Activated naive CD8-positive, alpha-beta T cell treated with anti-CD3 and anti-CD28 coated beads, Interleukin-2, amount 50 U/mL, for 24 hours (primary cell): ENCODE measurements at places on chromosomes 2 and 18.

GRCh38 chr2:84969511-84970209 is 1.3 kb upstream of the KCMF1 start:
- peak; percentile 20 for DNase-seq

DNA sequence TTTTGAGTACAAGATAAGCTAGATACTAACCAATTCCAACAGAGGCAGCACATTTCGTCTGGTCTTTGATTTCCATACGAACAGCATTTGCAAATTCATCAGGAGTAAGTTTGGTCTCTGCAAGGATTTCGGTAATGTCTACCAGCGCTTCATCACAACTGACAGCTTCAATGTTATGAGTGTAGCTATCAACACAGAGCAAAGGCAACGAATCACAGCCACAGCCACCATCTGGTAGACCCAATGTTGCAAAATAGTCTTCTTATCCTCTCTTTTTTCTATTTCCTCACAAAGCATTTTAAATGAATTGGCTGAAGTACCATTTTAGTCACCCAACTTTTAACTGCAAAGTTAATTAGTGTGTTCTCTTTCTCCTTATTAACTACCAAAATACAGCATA is 68.3 kb downstream of the REV1 start:
- no peak for DNase-seq

DNA sequence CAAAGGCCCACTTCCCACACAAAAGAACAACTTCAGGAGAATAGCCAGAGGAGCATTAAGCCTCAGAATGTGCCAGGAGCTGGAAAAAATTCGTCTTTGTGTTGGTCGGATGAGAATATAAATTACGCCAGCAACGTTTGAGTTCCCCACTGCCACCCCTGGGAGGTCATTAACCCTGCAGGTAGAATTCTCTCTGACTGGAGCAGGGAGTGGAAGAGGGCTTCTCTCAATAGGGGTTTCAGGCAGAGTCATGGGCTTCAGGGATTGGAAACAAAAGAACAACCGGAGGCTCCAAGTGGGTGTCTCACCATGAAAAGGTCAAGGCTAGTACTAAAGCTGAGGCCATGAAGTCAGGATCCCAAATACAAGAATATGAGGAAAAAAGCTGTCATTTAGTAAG is 69.0 kb upstream of the DDX18 start:
- no peak for DNase-seq

- DNase-seq, result peak; percentile 20
Observed at GRCh38 chr2:207202645-207203044, 36.9 kb upstream of the KLF7 start.

DNA sequence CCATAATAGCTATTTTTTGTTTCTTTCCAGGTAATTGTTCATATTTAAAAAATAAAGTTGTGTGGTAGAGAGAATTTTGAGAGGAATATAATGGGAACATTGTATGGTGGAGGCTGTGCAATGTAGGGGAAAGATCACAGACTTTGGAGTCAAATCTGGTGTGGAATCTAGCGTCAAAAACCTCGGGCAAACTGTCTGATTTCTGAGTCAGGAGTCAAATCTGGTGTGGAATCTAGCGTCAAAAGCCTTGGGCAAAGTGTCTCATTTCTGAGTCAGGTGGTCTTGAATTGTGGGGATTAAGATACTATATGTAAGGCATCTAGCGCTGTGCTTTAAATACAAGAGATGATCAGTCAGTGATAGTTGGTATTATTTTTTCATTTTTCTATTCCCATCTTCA is 5.1 kb downstream of the PTPN4 start:
- DNase-seq, result no peak

DNA sequence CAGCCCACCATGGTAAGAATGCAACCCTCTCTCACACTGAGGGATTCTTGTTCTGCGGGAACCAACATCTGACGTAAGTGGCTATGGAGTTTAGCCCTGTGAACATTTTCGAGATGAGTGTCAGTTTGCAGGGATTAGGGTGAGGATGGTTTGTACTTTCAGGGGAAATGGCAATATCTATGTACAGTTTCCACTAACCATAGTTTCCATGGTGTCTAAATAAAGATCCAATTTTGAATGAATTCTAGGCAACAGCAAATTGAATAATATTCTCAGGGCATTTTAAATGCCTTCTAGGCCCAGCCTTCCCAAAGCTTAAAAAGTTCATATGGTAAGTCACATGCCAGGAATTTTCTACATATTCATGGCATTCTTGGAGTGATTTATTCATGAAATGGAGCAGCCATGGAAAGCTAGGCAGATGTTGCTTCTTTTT is 105.4 kb upstream of the MMADHC start:
- no peak for DNase-seq

DNA sequence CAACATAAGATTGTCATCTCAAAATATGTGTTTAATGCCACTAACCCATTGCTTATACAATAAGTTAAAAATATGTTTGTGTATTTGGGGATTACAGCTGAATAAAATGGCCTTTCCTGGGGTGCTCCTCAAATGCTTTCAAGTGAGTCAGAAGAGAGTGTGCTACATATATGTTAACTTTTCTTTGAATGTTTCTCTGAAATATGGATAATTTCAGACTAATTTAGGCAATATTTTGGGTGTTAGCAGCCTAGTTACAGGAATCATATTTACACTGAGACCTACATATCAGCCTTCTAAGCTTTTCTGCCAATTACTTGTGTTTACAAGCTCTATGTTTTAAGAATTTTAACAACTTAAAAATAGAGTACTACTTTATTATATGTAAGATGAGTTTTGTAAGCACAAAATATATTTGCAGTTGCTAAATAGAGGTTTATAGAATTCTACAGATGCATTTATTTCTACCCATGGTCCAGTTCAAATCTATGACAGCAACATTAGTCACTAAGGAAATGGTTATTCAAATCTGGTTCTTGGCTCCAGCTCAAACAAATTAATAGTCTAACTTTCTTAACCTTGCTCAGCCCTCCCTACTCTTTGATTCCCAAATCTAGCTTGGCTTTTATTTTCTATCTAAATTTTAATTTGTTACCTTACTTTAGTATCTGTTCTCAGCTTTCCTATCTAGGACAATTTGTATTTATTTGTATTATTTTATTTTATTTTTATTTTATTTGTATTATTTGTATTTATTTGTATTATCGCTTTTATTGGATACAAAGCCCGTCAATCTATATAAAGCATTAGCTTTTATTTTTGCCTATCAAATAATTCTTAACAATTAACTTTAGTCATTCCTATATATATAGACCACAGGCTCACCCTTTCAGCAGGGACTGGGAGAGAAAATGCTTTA is 48.9 kb downstream of the FSIP2 start:
- no peak for DNase-seq

DNA sequence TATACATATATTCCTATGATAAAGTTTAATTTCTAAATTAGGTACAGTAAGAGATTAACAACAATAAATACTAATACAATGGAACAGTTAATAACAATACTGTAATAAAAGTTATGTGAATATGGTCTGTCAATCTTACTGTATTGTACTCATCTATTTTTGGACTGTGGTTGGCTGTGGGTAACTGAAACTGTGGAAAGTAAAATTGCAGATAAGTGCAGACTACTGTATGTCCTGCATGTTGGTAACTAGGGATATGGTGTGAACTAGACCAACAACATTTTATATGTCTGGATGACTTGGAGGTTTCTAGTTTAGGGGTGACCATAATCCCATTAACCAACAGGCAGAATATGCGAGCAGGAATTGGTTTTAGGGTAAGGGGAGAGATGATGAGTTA is 23.3 kb downstream of the PHLPP1 start:
- no peak for DNase-seq

- DNase-seq, result no peak
Observed at GRCh38 chr18:9726936-9727335, 18.8 kb downstream of the RAB31 start.

GRCh38 chr2:31577143-31577542 is 3.6 kb downstream of the SRD5A2 start:
- no peak for DNase-seq

DNA sequence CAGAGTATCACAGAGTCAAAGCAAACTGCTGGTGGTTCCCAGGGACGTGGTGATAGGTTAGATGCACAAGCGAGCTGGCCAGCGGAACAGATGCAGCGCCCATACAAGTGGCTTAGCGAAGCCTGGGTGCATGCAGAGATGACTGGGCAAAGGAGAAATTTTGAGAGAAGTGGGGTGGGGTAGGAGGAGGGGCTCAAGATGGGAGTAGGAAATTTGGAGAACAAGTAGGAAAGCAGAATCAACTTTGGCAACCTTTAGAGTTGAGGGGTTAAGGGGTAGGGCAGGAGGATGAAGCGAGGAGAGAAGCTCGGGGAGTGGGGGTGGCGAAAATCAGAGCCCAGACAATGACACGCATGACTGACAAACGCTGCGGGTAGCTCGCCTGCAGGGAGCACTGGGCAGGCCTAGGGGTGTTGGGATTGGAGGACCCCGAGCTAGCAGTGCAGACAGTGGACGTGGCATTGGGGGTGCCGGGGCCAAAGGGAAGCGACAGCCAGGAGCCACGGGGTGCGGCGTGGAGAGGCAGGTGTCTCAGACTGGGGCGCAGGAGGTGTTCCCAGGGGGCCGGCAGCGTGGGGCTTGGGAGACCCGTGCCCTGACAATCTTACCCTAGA is 431 bp downstream of the FAM98A start:
- peak; percentile 53 for DNase-seq

DNA sequence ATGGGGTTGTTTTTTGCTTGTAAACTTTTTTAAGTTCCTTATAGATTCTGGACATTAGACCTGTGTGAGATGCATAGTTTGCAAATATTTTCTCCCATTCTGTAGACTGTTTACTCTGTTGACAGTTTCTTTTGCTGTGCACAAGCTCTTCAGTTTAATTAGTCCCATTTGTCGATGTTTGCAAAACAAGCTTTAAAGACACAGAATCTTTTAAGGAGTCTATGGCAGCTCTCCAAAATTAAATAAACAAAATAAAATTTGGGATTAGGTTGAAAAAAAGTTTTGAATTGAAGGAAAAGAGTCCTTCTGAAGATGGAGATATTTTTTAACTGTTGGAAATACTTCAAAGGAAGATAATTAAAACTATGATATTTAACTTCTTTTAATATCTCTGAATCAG is 88.8 kb downstream of the MAP3K20 start:
- DNase-seq, result no peak

DNA sequence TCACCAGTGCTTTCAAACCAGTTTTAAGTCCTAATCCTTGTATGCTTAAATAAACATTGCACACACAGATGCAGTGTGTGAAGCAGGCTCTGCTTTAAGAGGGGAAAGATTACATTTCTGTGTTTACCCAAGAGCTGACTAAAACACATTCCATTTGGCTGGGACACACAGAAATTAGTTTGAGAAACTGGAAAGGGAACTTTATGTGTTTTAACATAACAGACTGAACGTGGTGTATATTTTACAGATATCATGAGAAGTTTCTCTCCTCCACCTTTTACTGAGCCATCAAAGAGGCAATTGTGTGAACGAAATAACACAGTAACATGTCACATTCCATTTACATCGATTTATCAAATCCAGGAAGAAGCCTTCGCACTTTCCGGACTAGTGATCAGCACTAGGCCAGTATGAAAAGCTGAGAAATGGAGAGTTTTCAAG is 121.8 kb downstream of the MAIP1 start:
- no peak for DNase-seq

GRCh38 chr2:173715441-173715840 is 249.7 kb downstream of the SP3 start:
- no peak for DNase-seq

DNA sequence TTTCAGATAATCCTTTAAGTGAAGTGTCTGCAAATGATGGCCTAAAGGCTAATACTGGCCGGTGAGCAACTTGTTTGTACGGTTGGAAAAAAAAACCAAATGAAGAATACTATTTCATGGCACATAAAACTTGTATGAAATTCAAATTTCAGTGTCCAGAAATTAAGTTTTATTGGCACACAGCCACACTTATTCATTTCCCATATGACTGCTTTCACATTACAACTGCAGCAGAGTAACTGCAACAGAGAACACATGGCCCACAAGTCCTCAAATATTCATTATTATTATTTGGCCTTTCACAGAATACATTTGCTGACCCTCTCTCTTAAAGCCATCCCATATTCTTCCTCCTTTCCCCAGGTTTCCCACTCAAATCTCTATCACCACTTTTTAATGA is 1268.6 kb downstream of the LRP1B start:
- no peak for DNase-seq

DNA sequence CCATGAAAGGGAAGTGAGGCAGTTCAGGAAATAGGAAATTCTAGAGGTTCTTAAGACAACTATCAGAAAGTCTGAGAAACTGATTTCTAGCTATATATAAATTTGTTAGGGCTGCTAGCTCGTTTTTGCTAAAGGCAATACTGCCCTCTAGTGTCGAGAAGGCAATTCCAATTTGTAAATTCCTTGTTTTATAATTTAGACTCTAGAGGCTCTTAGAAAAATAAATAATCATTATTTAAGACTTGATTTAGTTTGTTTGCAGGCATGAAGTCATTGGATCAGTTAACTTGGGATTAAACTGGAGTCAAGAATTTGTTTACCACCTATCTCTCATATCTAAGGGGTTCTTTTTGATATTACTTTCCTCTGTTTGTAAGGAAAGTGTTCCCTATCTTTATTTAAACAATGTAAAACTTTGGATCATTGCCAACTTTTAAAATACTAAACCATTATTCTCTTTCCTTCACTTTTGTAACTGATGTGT is 66.2 kb downstream of the ACVR2A start:
- DNase-seq, result peak; percentile 16

DNA sequence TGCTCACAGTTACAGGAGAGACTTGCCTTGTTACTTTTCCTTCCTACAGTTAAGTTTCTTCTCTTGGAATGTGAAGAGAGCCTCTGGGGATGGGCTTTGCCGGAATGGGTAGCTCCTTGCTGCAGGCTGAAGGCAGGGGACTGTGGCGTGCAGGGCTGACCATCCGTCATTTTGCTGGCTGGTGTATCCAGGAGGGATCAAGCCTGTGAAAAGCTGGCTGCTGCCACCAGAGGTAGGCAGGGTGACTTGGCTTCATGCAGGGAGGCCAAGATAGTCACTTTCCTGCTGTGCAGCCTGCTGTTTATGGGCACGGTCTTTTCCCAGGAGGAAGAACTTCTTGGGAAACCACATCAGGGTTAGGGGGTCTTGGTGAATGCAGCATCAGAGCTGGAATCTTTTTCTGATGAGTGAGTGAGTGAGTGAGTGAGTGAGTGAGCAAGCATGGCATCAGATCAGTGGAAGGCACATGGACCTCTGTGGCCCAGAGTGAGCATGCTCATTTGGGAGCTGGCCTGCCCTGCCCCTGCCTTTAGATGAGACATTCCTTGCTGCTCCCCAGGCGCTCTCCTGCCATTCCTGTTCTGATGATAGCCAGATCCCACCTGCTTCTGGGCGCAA is 33.0 kb downstream of the FHOD3 start:
- no peak for DNase-seq

GRCh38 chr2:96692094-96692971 is 47.5 kb downstream of the LMAN2L start:
- no peak for DNase-seq

GRCh38 chr2:17309741-17310339 is 208.4 kb downstream of the RAD51AP2 start:
- DNase-seq, result peak; percentile 7

DNA sequence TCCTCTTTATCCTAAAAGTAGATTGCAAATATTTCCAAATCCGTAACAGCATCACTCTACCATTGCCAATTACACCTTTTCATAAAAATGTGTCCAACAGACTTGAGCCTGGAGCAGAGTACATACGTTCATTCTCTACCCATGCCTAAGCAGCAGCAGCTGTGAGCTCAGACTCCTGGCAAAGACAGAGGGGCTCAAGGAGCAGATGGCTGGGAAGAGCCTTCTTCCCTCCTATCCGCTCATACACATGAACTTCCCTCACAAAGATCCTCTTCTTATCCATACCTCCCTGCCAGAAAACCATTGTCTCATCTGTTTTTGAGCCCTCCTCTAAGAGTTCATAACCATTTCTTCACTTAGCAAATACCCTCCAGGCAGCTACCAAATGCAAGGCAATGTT is 164.3 kb upstream of the ARL4C start:
- DNase-seq, result no peak
